ENCODE measurements at places on chromosomes 5 and 9. TPM values are rescaled to one million over a fixed set of nuclear protein-coding genes. Genes with fewer than 3 reads are reported as not detected.

The PCDHGA9 gene
- polyA plus RNA-seq, result 5.1 TPM

The ADAMTSL2 gene
- 18.3 TPM for polyA plus RNA-seq

The SLC34A3 gene
- 1.3 TPM for polyA plus RNA-seq

The AMBP gene
- 2.4 TPM for polyA plus RNA-seq

The MRPL36 gene
- polyA plus RNA-seq, result 29.0 TPM

The PRKAA1 gene
- 78.5 TPM for polyA plus RNA-seq

The PCDHGC3 gene
- polyA plus RNA-seq, result 152 TPM

The OBP2B gene
- polyA plus RNA-seq, result not detected

The OTP gene
- not detected for polyA plus RNA-seq

The CATSPER3 gene
- polyA plus RNA-seq, result 1.1 TPM

The PFN3 gene
- polyA plus RNA-seq, result not detected

The RPS14 gene
- polyA plus RNA-seq, result 2,209 TPM

The PCDHB13 gene
- 6.9 TPM for polyA plus RNA-seq

The NFIL3 gene
- polyA plus RNA-seq, result 40.5 TPM

The PRDM9 gene
- not detected for polyA plus RNA-seq

The PRR16 gene
- 11.2 TPM for polyA plus RNA-seq
